Umbilical cord (tissue), 2 donors: ENCODE measurements at places on chromosomes 2 and 18.

DNA sequence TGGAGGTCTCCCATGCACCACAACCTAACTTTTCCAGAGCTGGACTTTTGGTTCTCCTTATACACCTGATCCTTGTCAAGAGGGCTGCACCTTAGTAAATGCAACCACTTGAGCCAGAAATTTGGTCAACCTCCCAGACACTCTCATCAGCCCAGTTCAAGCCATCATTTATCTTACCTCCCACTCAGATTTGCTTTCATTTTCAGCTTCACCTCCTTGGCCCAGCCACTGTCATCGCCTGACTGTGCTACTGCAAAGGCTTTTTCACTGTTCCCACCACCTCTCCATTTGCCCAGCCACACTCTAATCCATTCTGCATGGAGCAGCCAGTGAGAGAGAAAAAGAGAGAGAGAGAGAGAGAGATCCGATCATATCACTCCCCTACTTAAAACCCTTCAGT, 112.4 kb upstream of the DDX18 start:
- no peak for DNase-seq

GRCh38 chr2:173567493-173567892, 212.8 kb downstream of the CDCA7 start:
- no peak for DNase-seq

DNA sequence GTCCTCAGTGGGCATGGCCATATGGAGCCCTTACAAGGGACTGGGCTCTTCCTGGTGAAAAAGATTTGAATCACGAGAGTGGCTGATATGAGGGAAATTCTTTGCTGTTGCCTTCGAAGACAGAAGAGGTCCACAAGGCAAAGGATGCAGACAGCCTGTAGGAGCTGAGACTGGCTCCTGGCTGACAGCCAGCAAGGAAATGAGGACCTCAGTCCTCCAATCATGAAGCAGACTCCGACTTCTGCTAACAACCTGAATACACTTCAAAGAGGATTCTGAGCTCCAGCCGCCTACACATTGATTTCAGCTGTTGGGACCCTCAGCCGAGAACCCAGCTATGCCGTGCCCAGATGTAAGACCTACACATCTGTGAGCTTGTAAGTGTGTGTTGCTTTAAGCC, 3.0 kb upstream of the ST8SIA5 start:
- no peak for DNase-seq

DNA sequence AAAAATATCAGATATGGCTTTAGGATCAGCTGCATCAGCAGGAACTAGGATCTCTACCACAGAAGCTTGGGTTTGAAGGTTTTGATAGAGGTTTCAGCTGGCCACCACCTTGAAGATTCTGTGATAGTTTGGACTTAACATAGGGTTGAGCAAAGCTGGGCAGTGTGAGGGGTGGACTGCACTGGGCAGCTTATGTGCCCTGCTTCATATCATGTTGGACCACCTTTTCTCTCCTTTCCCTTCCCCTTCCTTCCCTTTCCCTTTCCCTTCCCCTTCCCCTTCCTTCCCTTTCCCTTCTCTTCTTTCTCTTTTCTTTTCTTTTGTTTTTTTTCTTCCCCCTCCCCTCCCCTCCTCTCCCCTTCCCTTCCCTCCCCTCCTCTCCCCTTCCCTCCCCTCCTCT, 196.3 kb upstream of the CXCR4 start:
- no peak for DNase-seq

GRCh38 chr2:126982935-126983334, 84.2 kb downstream of the TEX51 start:
- no peak for DNase-seq

- DNase-seq: no peak
These were observed 16.8 kb upstream of the LPIN1 start for GRCh38 chr2:11729362-11730212.

DNA sequence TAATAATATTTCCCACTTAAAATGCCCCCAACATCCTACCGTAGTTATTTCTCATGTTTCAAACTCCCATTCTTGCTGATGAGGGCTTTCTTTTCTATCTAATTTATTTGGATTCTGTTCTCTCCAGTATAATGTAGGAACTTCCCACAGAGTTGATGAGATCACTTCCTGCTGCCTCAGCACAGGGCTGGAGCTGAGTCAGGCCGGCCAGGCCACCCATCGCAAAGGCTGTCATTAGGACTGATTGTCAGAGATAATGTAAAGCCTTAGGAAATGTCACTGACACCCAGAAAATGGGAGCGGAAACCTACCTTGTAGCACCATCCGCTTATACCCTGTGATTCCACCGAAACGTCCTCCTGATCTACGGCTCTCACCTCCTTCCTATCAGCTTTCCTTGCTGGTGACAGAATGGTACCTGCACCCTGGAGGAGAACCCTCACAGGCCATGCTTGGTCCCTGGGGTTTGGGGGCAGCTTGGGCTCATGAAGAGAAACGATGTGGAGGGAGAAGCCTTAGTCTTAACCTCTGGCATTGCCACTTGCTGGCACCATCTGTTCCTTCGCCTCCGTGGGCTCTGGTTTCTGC, 672.8 kb upstream of the ID2 start:
- no peak for DNase-seq

DNA sequence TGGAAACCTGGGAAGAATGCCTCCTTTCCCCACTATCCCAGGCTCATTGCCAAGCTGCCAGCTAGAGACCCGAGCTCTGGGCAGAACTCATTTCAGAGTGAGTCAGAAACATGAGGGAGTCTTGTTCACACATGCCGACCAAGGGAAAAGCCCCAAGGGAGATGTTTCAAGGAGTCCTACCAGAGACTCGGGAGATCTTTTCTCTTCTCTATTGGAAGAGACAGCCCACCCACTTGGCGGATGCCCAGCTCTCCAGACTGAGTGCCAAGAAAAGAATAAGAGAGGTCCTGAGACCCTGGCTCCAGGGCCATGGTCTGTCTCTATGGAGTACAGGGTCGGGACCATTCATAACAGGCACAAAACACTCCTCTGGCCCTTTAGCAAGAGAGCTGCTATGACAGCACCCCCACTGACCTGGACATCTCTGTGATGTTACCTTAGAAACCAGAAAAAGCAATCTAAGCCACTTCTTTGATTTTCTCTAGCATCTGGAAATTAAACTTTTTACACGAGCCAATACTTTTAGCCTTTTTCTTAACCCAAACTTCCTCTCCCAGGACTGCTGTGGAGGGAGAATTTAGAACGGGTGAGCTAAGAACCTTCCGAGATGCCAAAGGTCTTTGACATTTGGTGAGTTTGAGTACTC, 18.5 kb upstream of the IGFBP5 start:
- peak; percentile 90 for DNase-seq

DNA sequence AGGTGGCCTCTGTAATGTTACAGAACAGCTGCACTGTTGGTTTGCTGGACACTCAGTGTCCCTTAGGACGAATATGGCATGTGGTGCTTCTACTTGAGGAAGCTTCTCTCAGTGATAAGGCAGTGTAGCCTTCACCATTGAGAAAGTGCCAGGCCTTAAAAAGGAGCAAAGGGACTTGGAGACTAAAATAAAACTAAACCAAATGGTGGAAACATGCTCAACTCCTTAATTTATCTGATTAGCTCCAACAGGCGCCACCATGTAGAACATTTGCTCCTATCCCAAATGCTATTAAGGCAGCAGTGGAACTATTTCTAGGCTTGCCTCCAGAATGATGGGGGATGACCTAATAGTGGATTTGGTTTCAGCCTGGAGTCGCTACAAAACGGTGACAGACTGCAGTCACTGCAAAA, 77.5 kb upstream of the MYL1 start:
- no peak for DNase-seq

GRCh38 chr18:11925800-11926481, 17.8 kb upstream of the MPPE1 start:
- DNase-seq: no peak
